ENCODE measurements at places on chromosomes 12 and 14.

GRCh38 chr14:68306934-68307789 lies 485.7 kb downstream of the ZFP36L1 start:
- DNase-seq = no peak

DNA sequence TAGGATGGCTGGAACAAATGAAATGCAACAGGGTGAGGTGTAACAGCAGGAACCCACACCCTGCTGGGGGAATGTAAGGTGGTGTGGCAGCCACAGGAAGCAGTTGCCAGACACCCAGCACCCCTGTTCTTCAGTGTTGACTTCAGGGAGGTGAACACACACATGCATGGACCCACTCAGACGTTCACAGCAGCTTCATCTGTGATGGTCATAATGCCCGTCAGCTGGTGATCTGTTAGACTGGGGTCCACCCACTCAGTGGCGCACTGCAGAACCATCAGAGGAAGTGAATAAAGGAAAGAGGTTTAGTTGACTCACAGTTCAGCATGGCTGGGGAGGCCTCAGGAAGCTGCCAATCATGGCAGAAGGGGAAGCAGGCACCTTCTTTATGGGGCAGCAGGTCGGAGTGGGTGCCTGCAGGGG lies 22.7 kb upstream of the TEX22 start:
- peak; percentile 25 for DNase-seq

DNA sequence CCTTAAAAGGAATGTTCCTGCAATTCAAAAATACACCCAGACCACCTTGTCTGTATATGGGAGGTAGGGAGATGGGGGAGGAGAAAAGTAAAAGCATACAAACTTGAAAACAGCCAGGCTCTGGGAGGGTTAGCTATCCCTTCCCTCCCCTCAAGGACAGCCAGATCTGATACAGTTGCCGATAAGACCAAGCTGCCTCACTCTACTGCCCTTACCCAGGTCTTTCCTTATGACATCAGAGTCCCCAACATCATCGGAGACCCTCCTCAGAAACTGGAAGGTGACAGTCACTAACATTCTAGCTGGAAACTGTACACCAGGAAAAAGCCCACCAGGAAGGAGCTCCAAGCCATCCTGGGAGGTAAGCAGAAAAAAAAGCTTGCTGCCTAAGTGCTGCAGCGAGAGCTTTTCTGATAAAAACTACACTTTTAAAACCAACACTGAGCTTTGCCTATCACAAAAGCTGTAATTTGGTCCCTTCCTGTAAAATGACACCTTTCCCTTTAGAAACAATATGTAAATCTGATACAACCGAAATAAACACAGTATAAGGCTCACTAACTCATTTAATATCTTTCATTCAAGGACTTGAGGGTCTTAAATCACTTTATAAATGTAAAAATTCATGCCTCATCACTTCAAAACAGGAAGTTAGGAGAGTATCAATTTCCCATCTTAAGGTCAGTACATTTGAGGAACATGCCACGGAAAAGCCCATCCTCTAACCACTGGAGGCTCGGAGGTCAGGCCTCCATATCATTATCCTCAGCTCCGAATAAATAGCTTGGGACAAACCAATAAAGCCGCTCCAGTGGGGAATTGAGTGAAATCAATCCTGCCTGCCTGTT lies 20.4 kb upstream of the PLEKHH1 start:
- DNase-seq = no peak

DNA sequence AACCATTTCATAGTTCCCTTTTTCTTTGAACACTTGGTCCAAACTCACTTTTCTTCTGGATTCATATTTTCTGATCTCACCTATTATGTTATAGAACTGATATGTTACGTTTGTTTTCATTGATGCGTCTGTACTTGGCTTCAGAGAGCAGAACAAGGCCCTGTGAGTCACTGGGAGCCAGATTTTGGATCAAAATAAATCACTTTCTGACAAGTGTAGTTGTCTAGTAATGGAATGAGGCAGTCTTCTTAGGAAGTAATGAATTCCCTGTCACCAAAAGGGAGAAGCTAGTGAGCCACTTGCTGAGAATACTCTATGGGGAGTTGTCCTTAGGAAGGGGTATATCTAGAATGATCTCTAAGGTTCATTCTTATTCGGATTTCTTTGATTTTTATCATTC lies 10.2 kb downstream of the BICD1 start:
- no peak for DNase-seq

DNA sequence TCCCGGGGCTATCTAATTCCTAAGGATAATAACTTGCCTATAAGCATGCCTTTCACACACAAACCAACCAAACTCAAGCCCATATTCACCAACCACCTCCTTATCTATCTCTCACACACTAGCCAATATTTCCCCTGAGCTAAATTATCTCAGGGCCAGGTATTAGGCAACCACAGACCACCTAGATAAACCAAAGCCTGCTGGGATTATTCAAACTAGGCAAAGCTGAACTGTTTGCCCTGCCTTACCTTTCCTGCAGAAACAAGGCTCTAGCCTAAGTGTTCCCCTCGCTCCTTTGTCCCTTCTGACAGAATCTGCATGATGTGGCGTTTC lies 114.7 kb upstream of the EEA1 start:
- DNase-seq = no peak

All from CD4-positive, alpha-beta T cell treated with Interleukin-4 for 4 hours (primary cell).